Stimulated activated CD4-positive, alpha-beta T cell treated with anti-CD3 and anti-CD28 coated beads, Interleukin-2, amount 100 ng/mL, for 24 hours (primary cell): ENCODE measurements at places on chromosomes 7 and 10.

- no peak for DNase-seq
These were observed 980.5 kb downstream of the LRMDA start for GRCh38 chr10:76411729-76412435.

GRCh38 chr10:34890939-34891338 is 75.8 kb upstream of the PARD3 start:
- no peak for DNase-seq

DNA sequence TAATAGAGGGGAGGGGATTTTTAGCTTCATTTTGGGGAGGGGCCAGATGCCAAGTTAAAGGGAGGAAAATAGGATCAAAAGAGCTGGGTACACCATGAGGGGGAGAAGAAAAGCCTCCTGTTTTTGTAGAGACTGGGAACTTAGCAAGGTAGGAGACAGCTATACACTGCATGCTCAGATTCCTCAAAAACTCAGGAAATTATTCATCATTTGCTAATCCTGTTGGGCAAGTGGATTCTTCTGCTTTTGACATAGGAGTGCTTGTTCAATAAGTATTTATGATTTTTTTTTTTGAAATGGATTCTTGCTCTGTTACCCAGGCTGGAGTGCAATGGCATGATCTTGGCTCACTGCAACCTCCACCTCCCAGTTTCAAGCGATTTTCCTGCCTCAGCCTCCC is 73.4 kb downstream of the LYZL2 start:
- DNase-seq: no peak

- no peak for DNase-seq
These were observed 16.8 kb upstream of the SLC16A12 start for GRCh38 chr10:89552213-89552612.

GRCh38 chr10:67788028-67788886 is 49.7 kb downstream of the DNAJC12 start:
- peak; percentile 86 for DNase-seq

DNA sequence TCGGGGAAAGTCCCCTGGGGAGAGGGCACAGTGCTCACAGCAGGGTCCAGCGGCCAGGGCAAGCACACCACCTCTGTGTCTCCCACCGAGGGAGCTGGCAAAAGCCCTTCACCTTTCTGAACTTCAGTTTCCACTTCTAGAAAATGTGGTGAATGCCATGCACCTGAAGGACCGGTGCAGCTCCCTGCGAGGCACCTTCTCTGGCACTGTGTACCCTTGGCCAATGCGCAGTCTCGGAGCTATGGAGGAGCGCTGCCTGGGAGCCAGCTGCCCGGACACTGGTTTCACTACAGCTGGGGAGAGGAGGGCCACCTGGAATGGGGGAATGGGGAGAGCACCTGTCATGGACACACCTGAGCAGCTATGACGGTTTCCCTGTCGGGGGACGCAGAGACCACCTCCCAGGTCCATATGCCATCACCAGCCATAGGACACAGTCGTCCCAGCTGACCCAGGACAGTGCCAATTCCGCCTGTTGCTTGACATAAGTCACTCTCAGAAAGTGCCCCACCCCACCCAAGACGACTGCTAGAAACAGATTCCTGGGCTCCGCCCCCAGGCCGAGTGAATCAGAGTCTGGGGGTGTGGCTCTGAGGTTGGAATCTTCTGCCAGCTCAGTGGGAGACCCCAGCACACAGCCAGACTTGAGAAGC is 16.8 kb downstream of the RASGEF1A start:
- DNase-seq: no peak

DNA sequence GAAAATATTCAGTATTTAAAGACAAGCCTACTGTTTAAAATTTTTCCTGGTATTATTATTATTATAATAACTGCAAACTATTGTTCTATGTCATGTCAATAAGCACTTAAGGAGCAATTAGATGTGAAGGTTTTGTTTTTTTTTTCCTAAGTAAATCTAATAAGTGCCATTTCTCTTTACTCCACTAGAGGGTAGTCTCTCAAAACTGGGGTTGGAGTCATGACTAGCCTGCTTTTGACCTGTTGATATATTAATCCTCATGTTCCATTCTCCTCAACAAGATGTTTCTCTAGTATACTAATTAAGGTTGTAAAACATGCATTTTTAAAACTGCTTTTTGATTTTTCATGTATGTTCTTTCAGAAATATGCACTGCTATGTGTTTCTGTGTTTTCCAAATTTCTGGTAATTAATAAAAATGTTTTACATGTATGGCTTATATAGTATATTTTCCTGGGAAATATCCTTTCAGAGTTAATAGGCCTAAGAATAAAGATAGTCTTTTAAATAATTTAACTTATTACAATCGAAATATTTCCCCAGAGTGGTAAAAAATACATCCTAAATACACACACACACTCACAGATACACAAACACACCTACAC is 1.0 kb upstream of the LRRN3 start:
- DNase-seq: no peak

DNA sequence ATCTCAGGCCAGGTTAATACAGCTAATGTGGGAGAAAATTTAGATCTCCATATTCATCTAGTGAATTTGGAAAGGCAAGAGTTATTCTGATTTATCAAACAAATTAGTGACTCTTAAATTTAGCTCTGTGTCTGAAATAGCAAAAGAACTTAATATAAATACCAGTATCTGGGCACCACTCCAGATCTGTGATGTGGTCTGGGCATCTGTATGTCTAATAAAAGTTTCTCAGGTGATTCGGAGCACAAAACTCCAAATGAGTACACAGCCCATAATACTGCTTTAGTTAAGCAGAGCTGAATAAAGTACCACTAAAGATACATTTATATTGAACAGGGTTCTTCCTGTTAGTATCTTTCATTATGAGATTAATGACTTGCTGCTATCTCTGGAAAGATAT is 261.4 kb downstream of the BAMBI start:
- no peak for DNase-seq

DNA sequence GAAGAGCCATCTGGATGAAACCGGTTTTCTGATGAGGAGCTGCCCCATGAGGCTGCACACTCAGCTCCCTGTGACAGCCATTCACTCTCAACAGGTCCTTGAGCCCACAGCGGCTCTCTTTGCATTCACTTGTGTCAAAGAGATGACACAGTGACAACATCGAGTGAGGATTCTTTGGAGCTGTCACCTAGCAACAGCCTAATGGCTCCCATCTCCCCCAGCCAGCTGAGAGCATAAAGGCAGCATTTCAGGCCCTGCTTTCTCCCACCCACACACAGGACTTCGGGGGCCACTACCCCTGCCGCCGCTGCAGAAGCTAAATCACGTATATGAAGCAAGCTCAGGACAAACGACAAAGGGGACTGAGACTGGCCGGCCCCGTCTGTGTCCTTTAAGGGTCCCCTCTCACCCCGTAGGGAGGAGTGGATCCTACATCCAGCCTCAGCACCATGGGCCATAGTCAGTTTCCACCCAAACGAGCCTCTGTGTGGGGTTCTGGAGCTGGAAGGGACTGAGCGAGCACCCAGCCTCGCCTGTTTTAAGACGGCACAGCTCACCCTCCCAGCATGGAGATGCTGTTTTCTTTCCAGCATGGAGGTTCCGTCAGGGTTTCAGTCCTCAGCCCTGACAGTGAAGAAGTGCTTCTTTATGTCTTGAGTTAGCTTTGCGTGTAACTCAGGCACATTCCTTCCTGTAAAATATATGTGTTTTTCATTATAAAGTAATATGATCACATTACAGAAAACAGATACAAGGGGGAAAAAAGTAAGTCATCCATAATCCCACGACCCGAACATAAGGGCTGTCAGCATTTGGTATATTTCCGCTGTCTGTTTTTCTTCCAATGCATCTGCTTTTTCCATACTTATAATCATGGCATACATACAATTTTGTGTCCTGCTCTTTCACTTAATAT is 4.9 kb downstream of the CPA4 start:
- no peak for DNase-seq

DNA sequence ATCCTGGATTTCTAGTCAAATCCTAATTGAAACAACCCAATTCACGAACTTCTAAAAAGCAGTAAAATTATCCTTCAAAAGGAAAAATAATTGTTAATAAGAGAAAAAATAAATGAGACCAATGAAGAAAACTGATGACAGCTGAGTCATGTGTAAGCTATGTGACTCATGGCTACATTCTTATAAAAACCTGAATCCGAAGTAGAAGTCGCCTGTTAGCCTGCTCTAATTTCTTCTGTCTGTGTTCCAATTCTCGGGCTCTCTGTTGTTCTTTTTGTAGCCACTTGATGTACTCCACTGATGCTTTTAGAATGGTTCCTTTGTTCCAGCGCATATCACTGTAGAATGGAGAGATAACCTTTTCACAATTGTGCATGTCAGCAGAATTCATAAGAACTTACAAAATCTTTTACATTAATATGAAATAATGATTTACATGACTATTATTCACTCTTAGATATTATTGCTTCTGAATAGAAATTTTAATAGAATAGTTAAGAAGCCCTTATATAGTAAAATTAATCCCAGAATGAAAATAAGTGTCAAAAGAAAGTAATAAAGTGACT is 88.8 kb downstream of the TFEC start:
- no peak for DNase-seq
